Thymus (tissue), 14 donors: ENCODE measurements at places on chromosomes 16 and 17.

GRCh38 chr17:44120851-44121605 is 2.4 kb downstream of the HDAC5 start:
- H3K4me1 ChIP-seq, result peaks cover 24% of the 10 kb centered on the region
- H3K27ac ChIP-seq, result no peak overlapping the region
- peaks cover 7% of the 10 kb centered on the region for H3K36me3 ChIP-seq
- DNase-seq, result no peak
- H3K27me3 ChIP-seq, result peaks cover 14% of the 10 kb centered on the region

- no peak overlapping the region for H3K27ac ChIP-seq
- H3K27me3 ChIP-seq, result no peaks in the 10 kb centered on the region
- no peaks in the 10 kb centered on the region for H3K36me3 ChIP-seq
- H3K4me3 ChIP-seq, result no peak overlapping the region
- no peaks in the 10 kb centered on the region for H3K4me1 ChIP-seq
These were observed 540 bp upstream of the CD300LF start for GRCh38 chr17:74713171-74713755.

DNA sequence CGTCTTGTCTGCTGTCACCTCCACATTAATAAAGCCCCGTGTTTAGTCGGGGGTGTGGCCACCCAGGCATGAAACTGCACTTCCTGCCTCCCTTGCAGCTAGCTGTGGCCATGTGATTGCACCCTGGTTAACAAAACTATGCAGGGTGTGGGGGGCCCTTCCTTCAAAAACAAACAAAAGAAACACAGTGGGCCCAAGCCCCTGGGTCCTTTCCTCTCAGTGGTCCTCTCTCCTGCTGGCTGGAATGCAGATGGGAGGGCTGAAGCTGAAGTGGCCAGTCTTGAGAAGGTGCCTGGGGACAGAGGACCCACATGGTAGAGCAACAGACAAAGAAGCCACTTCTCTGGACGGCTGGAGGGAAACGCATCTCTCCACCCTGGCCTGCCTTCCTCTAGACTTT is 38.0 kb upstream of the FOXF1 start:
- peaks cover 10% of the 10 kb centered on the region for H3K27me3 ChIP-seq
- no peaks in the 10 kb centered on the region for H3K4me1 ChIP-seq
- no peak overlapping the region for H3K27ac ChIP-seq
- no peak for DNase-seq

DNA sequence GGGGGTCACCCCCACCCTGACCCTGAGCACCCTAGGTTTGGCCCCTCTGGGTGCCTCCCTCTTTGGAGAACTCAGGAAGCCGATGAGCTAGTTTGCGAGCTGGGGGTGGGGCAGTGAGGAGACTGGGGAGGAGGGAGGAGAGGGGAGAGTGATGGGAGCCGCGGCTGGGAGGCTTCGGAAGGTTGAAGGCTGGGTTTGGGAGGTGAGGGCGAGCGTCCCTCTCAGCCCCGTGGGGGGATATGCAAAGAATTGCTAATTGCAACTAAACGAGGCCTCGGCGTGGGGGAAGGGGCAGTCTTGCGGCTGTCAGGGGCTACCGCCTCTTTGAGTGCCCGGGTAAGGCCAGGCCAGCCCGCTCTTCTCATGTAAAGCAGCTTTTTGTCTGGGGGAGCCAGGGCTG is 17.6 kb upstream of the FZD2 start:
- no peaks in the 10 kb centered on the region for H3K36me3 ChIP-seq
- no peak for DNase-seq
- no peaks in the 10 kb centered on the region for H3K4me1 ChIP-seq
- peaks cover 2% of the 10 kb centered on the region for H3K27me3 ChIP-seq
- no peak overlapping the region for H3K27ac ChIP-seq
- H3K4me3 ChIP-seq, result no peak overlapping the region

DNA sequence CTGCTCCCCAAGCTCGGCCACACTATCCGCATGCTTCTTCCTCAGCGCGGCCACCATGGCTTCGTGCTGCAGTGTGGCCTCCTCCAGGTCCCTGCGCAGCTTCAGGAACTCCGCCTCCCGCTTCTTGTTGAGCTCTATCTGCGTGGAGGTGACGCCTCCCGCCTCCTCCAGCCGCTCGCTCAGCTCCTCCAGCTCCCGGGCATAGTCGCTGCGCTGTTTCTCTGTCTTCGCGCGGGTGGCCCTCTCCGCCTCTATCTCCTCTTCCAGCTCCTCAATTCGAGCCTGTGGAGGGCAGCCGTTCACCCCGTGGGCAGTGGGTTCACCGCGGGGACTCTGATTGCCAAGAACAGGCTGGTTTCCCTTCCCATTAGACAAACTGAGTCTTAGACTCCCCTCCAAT is 19.0 kb downstream of the MYH3 start:
- no peak overlapping the region for H3K27ac ChIP-seq
- H3K4me3 ChIP-seq, result no peak overlapping the region
- H3K4me1 ChIP-seq, result no peaks in the 10 kb centered on the region
- DNase-seq, result no peak
